ENCODE measurements at places on chromosomes 7 and 10.

DNA sequence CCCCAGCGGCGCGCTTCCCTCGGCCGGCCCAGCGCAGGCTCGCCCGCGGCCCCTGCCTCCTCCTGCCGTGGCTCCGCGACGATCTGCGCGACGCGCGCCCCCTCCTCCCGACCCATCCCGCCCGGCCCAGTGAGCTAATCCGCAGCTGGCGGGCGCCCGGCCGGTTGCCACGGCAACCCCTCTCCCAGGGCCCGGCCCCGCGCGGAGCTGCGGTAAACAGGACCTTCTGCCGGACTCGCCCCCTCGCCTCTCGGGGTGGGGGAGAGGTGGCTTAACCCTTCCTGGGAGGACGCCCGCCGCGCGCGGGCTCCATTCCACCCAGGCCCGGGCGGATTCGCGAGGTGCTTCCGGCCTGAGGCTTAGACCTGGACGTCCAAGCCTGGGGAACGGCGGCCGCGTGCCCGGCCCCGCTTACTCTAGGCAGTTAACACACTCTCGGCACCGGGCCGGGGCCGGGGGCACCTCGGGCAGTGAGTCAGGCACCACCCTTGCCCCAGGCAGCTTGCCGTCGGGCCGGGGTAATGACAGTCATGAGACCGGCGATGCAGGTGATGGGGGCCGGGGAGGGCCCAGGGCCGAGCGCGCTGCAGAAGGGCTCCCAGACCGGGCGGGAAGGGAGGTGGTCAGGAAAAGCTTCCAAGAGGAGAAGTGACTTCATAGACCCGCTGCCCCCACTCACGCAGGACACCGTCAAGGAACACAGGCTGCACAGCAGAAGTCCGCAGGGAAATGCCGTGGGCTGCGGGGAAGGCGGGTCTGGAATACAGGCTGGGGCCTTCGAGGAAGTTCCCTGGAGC, at the start of gene DENND2A:
Gene DENND2A, minus strand, starts transcription at position 87 of the 797 bp plus-strand sequence. CDS start 38,416 bp downstream, outside the sequence.
- no peak for DNase-seq

DNA sequence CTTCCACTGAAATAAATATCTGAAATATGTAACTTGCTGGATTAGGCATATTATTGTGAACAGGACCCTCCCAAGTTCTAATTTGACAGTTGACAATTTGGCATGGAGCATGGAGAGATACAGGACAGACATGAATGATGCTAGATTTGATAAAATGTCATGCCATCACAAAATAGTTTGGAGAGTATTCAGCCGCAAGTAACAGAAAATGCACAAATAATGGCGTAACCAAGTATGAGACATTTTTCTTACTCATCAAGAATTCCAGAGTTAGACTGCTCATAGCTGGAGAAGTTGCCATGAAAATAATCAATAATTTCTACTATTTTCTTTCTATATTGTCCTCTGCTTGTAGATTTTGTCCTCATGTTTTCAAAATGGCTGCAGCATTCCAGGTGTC, 45.5 kb upstream of the GPAM start:
- DNase-seq = no peak

GRCh38 chr10:49287689-49288340, 11.2 kb upstream of the C10orf71 start:
- no peak for DNase-seq

GRCh38 chr10:80497187-80498077, 40.3 kb upstream of the SH2D4B start:
- DNase-seq = no peak

- no peak for DNase-seq
These were observed 134.3 kb downstream of the CFAP58 start for GRCh38 chr10:104487794-104488438.

DNA sequence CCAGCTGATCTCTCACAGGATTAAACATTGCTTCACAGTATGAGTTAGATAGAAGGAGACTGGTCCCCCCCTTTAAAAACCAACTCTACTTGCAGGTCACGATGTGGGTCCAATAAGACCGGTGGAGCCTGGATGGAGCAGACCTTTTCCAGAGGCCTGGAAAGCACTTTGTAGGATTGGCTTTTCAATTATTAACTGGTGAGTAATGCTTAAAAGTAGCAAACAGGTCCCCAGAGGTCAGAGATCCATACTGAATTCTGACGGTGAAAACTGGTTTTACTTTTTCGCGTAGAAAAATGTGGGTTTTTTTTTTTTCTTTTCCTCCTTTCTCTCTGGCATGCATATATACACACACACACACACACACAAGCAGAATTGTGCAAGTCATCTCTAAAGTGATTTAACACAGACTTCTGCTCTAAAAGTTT, 74.9 kb upstream of the OGDHL start:
- no peak for DNase-seq

DNA sequence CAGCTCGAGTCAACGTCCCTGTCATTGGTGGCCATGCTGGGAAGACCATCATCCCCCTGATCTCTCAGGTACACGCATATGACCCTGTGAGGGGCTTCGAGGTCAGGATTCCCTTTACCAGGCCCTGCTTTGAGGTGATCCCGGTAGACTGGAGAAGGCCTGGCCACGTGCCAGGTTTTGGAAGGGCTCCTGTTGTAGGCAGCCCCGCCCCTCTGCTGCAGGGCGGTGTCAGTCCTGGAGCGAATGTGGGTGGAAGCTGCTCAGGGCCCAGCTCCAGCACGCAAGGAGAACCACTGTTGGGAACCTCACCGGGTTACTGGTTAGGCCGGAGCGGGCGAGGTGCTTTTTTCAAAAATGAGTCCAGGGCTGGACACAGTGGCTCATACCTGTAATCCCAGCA, 15.6 kb downstream of the MDH2 start:
- DNase-seq = no peak

- no peak for DNase-seq
These were observed 63.7 kb downstream of the TRUB1 start for GRCh38 chr10:115001506-115002381.

- DNase-seq = no peak
These were observed 561.6 kb downstream of the GRM8 start for GRCh38 chr7:126690848-126691751.

- no peak for DNase-seq
These were observed 26.5 kb upstream of the GPR141 start for GRCh38 chr7:37656913-37657530.

DNA sequence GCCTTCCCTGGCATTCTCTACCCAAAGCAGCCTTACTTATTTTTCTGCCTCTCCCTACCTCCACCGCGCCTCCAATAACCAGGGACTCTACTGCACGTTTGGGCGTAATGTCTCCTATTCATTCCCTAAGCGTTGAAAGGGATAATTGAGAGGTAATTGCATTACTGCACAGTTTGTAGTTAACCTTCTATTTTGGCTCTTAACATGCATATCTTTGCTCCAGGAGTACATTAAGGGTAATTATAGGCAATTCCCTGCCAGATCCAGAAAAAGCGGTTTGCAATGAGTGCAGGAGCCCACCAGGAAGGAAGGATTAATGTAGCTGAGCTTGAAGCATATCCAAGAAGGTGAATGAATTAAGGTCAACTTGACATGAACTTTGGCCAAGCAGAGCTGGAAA, 558.4 kb downstream of the TYW1 start:
- no peak for DNase-seq

- no peak for DNase-seq
These were observed 136.5 kb downstream of the PKD1L1 start for GRCh38 chr7:47811632-47812380.

DNA sequence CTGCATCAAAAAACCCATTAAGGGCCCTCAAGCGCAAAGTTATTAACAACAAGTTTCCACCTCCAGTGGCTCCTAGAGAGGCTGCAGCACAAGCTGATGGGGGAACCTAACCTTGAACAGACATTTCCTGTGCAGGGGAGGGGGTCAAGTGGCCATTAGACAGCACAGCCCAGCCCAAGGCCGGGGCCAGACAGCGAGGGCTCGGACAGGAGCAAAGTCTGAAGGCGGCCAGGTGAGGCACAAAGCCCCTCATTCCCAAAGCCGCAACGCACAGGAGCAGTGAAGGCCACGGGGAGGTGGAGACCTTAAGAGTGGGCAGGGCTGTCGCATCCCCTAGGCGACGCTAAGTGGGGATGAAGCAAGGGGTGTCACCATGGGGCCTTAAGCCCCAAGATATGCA, 73.2 kb upstream of the ZNF746 start:
- DNase-seq = no peak

DNA sequence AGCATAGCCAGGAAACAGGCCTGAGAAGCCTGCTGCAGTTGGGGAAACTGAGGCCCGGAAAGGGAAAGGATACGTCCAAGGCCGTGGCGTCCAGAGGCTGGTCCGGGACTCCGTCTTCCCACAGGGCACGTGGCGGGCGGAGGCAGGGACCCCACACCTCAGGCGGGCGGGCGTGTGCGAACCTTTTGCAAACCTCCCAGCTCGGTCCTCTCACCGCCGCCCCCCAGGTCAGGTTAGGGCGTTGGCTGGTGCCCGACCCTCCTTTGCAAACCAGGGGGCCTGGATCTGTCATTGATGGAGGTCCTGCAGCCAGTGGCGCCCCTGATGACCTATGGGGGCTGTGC, 19.3 kb downstream of the FAM20C start:
- no peak for DNase-seq

GRCh38 chr10:52759154-52759553, 13.4 kb downstream of the MBL2 start:
- DNase-seq = no peak

- no peak for DNase-seq
These were observed 7.7 kb downstream of the PRTFDC1 start for GRCh38 chr10:24944512-24945255.

GRCh38 chr10:110269374-110270318, 35.1 kb downstream of the SMNDC1 start:
- no peak for DNase-seq

DNA sequence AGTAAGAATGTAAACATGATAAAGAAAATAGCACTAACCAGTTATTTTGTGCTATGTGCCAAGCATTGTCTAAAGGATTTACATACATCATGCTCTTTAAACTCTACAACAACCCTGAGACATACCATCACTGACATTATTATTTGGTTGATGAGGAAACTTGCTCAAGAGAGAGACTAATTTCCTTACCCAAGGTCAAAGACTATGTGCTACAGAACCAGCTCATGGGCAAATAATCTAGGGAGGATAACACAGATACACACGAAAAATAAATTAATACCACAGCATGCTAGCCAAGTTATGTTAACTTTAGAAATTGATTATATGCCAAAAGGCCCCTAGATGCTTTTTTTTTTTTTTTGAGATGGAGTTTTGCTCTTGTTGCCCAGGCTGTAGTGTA, 2.7 kb downstream of the ANKRD16 start:
- no peak for DNase-seq

All from GM18507 (cell line).